ENCODE measurements at places on chromosomes 3 and 15.

- DNase-seq = no peak
Measured at GRCh38 chr3:37625690-37626360, 235.9 kb upstream of the CTDSPL start.

DNA sequence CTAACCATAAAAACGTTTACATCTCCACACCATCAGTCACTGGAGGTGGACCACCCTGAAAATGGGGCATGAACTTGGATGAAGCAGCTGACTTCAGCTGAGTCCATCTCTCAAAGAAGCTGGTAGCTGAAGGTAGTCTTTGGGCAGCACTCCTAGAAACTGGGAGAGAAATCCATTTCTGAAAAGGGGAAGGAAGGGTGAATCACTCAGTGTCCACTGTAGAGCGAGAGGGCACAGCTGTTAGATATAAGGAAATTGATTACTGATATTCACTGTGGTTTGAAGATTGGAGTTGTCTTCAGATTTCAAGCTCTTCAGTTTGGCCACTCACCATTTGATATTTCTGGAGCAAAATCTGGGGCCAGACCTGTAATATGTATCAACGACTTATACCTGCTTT, 499.0 kb upstream of the UBE2E2 start:
- DNase-seq = no peak

DNA sequence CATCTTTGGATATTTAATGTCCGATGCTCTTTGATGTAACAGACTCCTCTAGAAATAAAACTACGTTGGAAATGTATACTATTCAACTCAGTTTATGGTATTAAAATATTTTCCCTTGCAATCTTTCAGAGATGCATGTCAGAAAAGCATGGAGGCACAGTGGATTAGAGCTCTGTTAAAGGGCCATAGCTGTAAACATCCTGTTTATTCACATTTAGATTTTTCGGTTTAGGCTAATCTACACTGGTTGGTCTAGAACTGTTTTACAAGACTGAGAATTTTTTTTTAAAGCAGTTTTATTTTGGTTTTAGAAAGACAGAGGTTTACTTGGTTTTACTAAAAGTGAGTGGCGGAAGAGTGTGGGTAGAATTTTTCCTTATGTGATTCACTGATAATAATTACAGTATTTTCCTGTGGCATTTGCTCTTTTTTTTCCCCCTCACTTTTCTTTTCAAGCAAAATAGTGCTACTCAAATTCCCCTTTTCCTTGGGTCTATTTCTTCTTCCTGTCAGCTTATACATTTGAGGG, 132.1 kb downstream of the IL1RAP start:
- DNase-seq = no peak

- DNase-seq = no peak
Measured at GRCh38 chr3:119657887-119658702, 2.3 kb downstream of the POPDC2 start.

GRCh38 chr3:14652-15051, 181.9 kb upstream of the CHL1 start:
- no peak for DNase-seq

DNA sequence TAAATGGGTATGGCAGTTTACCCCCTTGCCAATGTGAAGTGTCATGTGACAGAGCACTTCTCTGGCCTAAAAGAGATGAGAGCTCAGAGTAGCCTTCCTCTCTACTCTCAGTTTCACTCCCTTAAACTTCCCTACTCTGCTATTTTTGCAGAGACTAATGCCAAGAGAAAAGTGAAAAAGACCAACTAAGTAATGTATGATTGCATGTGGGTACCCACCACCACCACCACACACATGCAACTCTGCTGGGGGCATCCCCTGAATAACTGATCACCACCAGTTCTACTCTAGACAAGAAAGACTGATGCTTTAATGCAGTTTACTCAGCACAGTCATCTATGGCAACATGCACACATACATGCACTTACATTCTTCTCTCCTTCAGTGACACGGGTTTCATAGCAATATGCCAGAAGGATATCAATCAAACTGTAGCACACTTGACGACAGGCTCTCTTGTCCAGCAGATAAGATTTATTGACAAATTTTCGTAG, 31.3 kb downstream of the SHQ1 start:
- DNase-seq = no peak

DNA sequence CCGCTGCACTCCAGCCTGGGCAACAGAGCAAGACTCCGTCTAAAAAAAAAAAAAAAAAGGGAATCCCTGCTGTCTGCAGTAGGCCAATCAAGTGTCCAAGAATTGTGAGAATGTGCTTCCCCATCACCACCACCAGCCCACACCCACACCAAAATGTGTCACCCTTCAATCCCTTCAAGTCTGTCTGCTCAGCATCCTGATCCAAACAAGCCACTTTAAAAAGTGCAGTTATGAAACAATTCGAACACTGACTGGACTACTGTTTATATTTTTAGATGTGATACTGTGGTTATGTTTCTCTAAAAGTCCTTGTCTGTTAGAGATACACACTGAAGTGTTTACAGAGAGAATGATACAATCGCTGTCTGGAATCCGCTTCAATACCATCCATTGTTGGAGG, 78.1 kb upstream of the CGNL1 start:
- no peak for DNase-seq

- no peak for DNase-seq
Measured at GRCh38 chr15:87200149-87200548, 1056.4 kb downstream of the NTRK3 start.

DNA sequence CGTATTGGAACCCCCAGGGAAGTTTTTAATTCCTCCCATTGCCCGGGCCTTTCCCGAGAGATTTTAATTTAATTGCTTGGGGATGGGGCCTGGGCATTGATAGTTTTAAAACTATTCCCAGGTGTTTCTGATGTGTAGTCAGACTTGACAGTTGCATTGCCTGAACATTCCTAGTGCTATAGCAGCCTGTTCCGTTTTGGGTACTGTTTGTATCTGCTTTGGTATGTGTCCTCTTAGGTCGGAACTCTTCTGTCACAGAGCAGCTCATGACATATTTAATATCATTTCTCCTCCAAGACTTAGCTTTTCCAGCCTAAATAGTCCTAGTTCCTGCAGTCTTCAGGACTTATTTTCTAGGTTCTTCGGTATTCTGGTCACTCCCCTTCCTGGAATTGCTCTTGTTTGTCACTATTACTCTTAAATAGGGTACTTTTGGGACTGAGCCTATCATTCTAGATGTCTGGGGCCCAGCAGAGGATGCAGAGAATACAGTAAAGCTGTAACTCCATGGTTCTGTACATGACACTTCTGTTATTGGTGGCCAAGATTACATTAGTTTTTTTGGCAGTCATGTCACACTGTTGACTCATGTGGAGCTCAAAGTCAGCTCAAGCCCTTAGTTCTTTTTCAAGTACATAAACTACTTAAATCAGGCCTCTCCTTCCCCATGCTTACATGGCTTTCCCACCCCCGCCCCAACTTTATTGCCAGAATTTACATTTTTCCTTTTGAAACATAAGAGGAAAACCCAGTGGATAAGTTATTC, 81.5 kb downstream of the BBX start:
- no peak for DNase-seq

DNA sequence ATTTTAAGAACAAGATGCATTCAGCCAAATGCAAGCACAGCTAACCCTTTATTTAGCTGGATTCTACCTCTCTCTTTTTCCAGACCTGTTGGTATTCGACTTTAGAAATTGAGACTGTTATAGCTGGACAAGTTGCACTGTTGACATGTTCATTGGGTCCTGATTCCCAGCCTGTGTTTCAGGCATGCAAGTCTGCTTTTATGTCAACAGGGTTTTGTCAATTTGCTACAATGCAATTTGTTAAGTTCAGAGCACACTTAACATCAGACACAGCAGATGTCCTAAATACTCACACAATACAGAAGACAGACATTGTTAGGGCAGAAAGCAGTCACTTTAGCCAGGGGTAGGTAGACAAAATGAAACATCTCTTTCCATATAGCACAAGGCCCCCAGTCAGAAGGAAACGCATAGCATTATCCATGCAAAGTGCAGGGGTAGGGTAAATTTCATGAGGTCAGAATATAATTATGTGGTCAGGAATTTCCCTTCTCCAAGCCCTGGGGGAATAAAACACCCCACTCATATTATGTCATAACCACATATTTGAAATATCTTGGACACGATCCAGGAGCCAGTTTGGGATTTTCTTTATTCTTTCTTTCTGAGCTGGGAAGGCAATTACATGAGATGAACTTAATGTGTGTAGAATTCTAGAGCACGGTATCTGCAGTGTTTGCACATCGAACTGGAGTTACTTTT, 504.1 kb downstream of the NTRK3 start:
- DNase-seq = no peak

DNA sequence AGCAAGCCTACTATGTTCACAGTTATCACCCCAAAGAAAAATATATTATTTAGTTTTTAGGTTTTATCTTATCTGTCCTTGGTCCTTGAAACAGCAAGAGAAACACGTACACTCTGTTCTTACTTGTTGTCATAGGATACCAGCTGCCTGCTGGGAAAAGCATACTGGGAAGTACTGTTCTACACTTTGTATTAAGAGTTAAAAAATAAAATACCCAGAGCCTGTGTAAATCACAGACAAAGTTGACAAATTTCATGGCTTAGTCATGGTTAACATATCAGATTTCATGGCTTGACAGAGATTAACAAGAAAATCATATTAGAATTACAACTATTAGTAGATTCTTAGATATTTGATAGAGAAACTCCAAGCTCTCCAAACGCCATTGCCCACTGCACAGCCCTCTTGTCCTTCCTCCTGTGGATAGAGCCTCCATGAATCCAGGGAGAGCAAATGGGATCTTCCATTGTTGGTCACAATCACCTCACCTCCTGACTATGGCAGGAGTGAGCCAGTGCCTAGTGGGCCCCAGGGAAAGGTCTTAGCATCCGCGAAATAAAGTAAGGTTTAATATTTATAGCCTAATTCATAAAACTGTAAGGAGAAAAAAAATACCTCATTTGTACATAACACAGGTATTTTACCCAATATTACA, 128.1 kb upstream of the WNT5A start:
- peak; percentile 64 for DNase-seq

DNA sequence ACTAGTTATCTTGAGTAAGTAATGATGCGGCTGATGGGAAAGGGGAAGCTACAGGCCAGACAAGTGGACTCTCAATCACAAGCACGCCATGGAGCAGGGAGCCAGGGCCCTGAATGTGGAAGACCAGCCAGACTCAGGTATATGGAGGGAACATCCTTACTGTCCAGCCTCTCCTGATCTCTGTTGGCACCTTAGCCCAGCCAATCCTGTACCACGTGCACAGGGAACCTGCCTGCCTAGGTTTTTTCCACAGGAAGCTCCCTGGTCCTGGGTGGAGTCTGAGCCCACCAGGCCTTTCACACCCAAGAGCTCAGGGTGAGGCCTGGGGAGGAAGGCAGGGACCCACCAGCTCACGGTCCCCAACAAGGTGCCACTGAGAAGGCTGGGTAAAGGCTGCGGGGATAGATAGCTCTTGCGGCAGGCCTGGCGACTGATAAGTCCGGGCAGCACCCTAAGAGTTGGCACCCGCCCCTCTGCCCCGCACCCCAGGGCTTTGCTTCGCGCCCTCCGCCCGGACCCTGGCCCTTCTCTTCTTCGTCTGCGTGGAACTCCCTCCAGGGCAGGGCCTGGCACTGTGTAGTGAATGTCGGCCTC, 933 bp upstream of the APEH start:
- peak; percentile 75 for DNase-seq

GRCh38 chr15:43541785-43542184, 24.4 kb downstream of the MAP1A start:
- DNase-seq = no peak

DNA sequence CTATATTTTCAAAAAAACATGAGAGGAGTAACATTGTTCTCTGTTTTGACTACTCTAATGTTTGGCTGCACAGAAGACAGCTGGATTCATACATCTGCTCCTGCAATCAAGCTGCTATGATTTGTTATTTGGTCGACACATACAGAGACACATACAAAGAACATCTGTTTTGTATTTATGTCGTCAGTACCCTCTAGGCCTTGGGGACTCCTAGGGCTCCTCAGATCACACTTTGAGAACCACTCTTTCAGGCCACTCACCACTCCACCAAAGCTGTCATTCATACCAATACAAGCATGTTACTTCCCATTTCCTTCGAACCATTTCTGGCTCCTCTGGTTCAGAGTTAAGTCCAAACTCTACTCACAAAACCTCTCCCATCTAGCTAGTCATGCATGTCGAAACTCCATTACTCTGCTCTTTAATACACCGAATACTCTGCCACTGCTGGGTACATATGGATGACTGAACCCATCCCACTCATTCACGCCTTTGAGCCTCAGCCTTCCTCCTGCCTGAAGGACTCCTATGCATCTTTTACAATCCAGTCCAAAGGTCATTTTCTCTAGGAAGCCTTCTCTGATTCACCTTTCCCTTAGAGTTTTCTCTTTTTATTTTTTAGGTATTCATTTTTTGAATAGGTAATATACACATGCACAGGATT, 102.9 kb upstream of the ARHGEF3 start:
- DNase-seq = no peak

GRCh38 chr3:128072454-128073184, 20.4 kb downstream of the SEC61A1 start:
- DNase-seq = peak; percentile 84

GRCh38 chr3:123447749-123448517, 957 bp downstream of the ADCY5 start:
- no peak for DNase-seq

GRCh38 chr3:28947061-28947460, 333.8 kb upstream of the RBMS3 start:
- DNase-seq = no peak

GRCh38 chr3:150022381-150023238, 51.9 kb upstream of the PFN2 start:
- DNase-seq = no peak

DNA sequence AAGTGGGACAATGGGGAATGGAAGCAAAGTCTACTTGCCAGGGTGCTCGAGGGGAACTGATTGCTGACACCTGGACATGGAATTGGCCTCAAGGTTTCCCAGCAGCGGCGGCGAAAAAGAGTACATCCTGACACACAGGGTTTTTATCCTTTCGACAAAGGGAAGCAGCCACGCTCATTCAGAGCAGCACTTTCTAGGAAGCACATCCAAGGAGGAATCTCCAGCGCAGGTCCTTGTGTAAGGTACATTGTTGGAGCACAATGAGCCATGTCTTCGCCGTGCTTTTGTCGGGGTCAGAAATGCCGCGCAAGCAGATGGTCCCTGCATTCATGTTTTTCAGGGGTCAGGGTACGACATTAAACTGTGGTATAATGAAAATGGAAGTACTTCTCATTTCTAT, 16.8 kb downstream of the CACNA1D start:
- no peak for DNase-seq
